A172 (cell line): ENCODE measurements at places on chromosomes 5 and 9.

DNA sequence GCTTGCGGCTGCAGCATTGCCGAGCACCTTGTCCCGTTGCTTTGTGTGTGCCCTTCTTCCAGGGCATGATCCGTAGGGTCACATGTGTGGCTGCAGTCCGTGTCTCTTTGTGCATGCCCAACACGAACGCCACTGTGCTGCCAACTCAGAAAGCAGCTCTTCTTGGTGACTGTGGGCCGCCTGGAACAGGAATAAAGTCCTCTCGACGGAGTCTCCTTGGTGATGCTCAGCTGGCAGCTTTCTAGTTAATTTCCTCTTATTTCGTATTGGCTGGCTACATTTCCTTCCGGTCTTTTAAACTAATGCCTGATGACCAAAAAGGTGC lies 5.8 kb downstream of the EXOC3 start:
- DNase-seq, result no peak

GRCh38 chr5:80915716-80916115 lies 44.4 kb upstream of the RASGRF2 start:
- no peak for DNase-seq

- DNase-seq, result no peak
These were observed 8.5 kb downstream of the EGFL7 start for GRCh38 chr9:136671254-136671614.

GRCh38 chr5:84383296-84383815 lies 1.3 kb downstream of the EDIL3 start:
- no peak for DNase-seq

DNA sequence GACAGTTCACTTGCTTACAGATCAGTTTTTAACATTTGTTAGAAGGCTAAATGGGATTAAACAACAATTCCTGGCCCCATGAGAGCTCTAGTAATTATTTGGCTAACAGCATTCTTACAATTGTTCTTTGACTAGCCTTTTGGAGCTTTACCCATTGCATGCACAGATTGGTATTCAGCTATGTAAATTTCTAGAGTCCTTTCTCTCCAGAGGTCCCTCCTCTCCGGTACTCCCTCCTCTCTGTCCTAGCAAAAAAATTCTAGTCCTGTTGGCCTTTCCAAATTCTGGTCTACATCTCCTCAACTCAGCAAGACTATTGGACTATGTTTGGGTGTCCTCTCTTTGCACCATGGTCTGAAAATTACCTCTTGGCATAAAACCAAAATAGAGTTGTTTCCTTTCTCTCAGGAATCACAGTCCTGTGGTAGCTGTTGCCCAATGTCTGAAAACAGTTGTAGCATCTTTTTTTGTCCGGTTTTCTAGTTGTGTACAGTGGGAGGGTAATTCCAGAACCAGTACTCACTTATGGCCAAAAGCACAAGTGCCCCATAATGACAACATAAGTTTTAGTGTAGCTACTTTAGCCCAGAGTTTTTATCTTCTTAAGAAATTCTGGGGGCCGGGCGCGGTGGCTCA lies 18.1 kb downstream of the SAR1B start:
- DNase-seq, result no peak

DNA sequence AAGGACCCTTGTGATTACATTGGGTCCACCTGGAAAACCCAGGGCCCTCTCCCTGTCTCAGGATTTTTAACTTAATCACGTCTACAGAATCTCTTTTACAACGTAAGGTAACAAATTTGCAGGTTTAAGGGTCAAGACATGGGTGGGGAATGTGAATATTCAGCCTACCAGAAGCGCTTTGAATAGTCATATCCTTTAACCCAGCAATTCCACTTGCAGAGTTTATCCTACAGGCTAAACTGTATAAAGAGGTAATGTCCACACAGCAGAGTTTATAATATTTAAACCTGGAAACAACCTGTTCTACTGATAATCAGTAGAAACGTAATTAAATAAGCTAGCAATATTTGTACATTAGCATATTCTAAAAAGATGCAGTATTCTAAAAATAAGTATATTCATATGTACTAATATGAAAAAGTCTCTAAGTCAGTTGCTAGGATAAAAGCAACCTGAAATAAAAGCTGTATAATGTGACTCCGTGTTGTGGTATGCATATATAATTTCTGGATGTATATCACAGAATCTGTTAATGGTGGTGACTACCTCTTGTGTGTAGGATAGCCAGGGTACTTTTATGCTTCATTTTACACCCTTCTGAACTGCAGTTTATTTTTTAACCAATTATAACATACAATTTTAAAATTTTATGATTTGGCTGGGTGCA lies 14.1 kb upstream of the NIPAL4 start:
- no peak for DNase-seq

DNA sequence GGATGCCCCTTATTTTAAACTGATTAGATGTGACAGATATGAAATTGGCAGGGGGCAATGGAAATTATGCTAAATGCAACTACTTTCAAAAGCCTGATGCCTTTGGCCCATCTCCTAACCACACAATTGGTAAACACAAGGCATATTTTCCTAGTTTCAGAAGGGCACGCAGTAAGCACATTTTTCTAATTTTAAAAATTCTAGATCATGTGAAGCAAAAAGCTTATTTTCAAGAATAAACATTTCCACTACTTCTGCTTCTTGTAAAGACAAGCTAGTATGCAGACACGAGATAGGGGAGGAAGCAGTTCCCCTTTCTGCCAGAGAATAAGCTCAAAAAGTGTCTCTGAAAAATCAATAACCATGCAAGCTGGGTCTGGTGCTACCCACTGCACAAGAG lies 67.7 kb downstream of the ABCA1 start:
- DNase-seq, result no peak

GRCh38 chr5:161850491-161850890 lies 2.6 kb downstream of the GABRA1 start:
- DNase-seq, result no peak

GRCh38 chr9:72443855-72444254 lies 77.6 kb upstream of the TMC1 start:
- DNase-seq, result peak; percentile 66

DNA sequence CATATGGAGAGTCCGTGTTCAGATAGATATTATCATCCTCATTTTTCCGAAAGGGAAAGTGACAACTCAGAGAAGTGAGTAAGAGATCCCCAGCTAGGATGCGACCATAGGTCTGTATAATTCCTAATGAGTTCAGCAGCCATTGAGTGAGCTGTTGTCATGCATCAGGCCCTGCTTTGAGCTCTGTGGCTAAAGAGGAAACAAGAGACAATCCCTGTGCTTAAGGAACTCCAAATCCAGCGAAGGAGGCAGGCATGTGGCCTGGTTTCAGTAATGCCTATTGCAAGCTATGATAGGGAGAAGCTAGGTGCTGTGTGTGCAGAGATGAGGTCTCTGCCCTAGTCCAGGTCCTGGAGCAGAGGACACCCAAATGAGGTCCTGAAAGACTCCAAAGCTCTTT lies 192.8 kb downstream of the ACTL7B start:
- DNase-seq, result no peak

DNA sequence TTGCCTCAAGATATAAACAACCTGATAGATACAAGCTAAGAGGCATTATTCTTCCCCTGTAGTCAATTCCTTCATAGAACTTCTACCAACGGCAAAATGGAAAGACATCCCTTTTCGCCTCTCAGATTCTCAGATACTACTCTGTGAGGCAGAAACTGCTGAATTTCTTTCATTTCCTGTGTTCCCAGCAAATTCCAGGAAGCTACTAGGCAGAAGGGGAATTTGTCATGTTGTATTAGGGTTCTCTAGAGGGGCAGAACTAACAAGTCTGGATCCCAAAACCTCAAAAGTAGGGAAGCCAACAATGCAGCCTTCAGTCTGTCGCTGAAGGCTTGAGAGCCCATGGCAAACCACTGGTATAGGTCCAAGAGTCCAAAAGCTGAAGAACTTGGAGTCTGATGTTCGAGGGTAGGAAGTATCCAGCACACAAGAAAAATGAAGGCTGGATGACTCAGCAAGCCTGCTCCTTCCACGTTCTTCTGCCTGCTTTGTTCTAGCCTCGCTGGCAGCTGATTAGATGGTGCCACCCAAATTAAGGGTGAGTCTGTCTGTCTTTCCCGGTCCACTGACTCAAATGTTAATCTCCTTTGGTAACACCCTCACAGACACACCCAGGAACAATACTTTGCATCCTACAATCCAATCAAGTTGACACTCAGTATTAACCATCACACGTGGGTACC lies 15.2 kb downstream of the RNF180 start:
- peak; percentile 25 for DNase-seq

- no peak for DNase-seq
These were observed 183.1 kb upstream of the C9orf72 start for GRCh38 chr9:27756418-27756817.

- DNase-seq, result no peak
These were observed 3.8 kb downstream of the NMRK1 start for GRCh38 chr9:75084081-75084672.

GRCh38 chr9:137439158-137439714 lies 1.9 kb downstream of the ENTPD8 start:
- DNase-seq, result no peak
